ENCODE measurements at places on chromosomes 3 and 15.

DNA sequence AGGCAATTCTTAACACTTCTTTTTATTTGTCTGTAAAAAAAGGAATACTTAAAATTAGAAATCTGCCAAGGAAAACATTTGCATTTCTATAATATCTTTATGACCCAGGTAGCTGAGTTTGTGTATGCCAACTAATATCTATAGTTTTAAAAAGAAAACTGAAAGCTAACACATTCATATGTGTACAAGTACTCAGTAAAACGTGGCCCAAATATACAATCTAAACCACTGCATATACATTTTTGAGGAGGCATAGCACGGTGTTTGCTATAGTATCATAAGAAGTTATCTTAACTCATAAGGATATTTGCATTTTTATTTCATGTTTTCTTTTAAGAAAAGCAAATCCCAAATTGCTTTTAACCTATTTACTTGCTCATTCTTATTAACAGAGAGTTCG is 172.7 kb downstream of the ZBTB20 start:
- DNase-seq: no peak

DNA sequence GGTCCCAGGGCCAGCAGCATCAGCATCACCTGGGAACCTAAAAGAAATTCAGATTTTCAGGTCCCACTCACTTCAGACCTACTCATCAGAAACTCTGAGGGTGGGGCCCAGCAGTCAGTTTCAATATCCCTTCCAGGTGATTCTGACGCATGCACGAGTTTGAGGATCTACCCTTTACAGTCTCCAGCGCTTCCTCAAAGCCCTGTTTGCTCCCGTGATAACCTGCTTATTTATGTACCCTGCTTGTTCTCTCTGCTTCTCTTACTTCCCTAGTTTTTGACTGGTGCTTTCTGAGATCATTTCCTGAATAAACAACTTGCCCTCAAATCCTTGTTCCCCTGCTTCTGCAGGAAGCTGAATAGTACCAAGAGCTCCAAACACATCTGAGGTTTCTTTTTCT is 245.3 kb downstream of the ZNF621 start:
- DNase-seq: no peak

GRCh38 chr3:136787349-136787748 is 31.6 kb upstream of the SLC35G2 start:
- DNase-seq: peak; percentile 5

GRCh38 chr15:38461066-38461833 is 7.3 kb downstream of the FAM98B start:
- no peak for DNase-seq

- DNase-seq: no peak
These were observed 368.6 kb upstream of the GBE1 start for GRCh38 chr3:82130046-82130445.

DNA sequence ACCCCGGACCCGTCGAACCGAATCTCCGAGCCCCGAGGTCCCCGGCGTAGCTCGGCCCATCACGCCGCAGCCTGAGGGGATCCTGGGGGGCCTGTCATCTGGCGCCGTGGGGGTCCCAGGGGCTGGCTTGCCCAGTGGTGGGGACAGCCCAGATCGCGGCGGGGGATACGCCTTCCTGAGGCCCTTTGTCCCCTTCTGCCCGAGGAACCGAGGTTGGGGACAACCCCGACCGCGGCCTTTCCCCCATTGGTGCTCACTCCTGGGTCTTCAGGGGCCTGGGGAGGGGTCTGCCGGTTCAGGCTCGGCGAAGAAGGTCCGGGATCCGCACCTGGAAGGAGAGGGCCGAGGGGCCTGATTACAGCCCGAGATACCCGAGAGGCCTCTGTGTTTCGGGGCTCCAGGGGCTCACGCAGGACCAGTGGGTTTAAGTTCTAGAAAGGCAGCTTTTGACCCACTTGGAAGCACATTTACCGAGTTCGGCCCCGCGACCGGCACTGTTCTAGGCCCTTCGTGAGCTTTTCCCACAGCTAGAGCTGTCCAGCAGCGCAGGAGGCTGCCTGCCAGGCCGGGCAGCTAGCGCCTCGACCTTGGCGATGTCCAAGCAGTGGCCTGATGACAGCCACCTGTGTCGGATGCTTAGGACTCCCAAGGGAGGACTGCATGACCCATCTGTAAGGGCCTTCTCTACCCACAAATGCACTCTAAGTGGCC is 504 bp downstream of the ABHD2 start:
- DNase-seq: no peak

DNA sequence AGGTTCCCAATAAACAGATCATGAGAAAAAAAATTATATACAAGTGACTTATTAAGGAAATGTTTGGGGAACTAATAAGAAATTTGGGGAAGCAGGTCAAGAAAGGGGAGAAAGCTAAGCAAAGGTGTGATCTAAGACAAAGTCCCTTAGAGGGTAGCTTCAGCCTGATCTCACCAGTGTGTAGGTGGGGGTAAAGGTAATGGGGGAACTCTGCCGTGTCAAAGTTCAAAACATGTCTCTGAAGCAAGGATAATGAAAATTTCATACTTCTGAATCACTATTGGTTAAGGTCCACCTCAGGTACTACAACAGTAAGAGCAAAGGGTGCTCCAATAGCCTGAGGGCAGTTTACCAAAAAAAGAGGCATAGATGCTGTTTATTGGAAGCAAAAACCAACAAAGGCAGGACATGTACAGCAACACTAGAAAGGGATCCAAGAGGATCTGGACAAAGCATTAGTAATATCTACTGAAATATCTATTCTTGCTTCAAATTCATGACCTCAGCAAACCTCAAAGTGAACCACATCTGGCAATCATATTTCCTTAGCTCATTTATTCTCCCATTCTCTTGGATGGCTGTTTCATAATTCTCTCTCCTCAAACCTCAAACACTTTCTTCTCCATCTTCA is 6.9 kb downstream of the ACAD11 start:
- no peak for DNase-seq

DNA sequence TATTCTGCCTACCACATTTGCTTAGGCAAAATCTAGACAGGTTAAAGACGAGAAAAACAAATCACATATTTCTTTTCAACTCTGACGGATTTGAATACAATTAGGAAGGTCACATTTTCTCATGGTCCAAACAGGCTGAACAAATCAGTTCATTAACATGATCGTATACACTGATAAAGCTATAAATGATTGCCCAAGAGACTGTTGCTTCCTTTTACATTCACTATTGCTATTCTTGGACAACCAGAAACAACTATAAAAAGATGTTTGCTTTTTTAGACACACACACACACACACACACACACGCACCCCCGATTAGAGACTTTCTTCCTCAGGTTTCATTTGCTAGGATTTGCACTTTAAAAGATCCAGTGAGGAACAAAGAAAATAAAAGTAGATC is 122.3 kb upstream of the BHLHE40 start:
- DNase-seq: no peak

- DNase-seq: no peak
These were observed 810 bp downstream of the TMEM62 start for GRCh38 chr15:43134157-43134635.

GRCh38 chr3:194318511-194319161 is 32.5 kb downstream of the CPN2 start:
- no peak for DNase-seq

GRCh38 chr3:186976837-186977750 is 46.8 kb downstream of the ST6GAL1 start:
- no peak for DNase-seq

GRCh38 chr15:43915631-43916325 is 89.0 kb downstream of the WDR76 start:
- no peak for DNase-seq

DNA sequence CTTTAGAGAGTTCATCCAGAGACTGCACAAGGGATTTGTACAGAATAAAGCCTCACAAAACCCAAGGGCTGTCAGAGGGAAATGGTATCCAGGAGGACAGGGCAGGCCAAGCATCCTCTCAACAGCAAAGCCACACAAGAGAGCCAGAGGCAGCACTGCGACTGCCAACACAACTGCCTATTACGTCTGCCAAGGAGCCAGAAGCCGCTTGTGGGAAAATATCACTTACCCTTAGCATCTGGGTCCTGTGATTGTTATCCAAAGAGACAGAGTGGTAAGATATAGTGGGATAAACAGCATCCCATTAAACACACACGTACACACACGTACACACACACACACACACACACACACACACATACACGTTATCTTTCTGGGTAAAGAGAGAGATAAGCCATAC is 618.3 kb upstream of the AGTR1 start:
- DNase-seq: no peak

GRCh38 chr3:159787178-159787574 is 201.5 kb upstream of the IL12A start:
- DNase-seq: peak; percentile 67

- no peak for DNase-seq
These were observed 74.8 kb downstream of the ADAMTS9 start for GRCh38 chr3:64612916-64613526.

GRCh38 chr15:67571648-67572415 is 29.3 kb downstream of the MAP2K5 start:
- DNase-seq: no peak

DNA sequence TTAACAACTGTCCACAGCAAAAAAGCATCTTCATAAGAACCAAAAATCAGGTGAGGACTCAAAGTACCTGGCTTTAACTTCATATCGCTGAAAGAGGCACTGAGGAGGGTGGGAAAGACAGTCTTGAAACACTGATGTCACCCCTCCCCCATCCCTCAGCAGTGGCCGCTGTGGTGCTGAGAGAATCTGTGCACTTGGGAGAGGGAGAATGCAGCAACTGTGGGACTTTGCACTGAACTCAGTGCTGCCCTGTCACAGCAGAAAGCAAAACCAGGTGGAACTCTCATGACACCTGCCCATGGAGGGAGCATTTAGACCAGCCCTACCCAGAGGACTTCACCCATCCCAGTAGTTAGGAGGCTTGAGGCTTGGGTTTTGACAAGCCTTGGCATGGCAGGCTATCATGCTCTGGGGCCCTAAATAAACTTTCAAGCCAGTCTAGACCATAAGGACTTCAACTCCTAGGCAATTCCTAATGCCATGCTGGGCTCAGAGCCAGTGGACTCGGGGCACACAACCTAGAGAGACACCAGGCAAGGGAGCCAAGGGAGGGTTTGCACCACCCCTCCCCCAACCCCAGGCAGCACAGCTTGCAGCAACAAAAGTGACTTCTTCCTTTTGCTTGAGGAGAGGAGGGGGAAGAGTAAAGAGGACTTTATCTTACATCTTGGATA is 6.1 kb upstream of the ZSCAN2 start:
- no peak for DNase-seq

GRCh38 chr3:149197669-149198068 is 24.0 kb downstream of the CP start:
- no peak for DNase-seq

DNA sequence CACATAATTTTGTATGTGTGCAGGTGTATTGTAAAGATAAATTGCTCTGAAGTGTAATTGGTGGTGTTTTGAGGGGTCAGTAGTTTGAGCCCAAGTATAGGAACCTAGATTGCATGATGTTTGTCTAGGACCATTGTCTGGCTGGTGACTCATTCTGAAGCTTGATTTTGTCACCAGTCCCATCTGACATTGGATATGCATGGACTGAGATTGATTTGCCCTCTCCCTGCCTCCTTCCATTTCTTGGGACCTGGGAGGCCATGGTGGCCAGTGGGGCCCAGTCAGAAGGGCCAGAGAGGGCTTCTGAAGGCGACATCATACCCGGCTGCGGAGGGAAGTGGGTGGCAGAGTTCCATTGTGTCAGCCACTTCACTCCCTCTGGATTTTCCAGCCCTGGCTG is 62.3 kb downstream of the PDIA5 start:
- DNase-seq: no peak

DNA sequence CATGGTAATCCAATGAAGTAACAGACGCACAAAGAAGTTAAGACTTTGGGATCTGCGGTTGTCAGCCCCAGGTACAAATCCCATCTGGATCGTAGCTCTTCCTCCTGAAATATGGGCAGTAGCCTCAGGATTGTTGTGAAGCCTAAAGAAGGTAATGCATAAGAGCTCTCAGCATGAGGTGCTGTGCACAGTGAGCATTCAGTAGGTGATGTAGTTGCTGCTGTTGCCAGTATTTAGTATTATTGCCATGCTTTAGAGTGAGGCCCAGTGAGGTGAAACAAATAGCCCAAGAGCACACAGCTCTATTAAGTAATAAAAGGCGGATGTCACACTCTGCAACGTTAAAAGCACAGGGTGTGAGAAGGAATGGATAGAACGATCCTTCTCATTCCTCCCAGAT is 225.7 kb downstream of the GABRG3 start:
- no peak for DNase-seq

DNA sequence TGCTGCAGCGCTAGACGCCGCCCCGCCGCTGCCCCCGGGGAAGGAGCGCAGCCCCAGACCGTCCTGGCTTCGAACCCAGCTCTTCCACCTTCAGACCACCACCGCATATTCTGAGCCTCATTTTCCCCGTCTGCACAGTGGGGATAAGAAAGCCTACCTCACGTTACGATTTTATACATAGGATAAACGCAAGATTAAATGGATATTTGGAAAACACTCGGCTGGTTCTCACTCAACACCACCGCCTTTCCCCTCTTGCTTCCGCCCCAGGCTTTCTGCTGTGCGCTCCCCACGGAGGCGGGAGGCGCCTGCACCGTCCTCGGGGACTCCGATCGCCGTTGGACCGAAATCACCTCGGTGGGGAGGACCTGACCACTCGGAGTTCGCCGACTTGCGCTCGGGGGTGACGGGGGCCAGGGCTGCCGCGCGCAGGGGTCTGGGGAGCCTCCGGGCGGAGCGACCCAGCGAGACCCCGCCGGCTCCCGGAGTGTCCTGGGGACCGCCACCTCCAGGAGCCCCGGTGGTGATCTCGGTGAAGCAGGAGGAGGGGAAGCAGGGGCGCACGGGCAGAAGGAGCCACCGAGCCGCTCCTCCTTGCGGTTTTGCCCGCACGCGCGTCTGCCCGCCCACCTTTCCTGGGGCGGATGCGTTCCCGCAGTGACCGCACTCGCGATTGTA is 4.0 kb downstream of the FBXL22 start:
- DNase-seq: no peak

DNA sequence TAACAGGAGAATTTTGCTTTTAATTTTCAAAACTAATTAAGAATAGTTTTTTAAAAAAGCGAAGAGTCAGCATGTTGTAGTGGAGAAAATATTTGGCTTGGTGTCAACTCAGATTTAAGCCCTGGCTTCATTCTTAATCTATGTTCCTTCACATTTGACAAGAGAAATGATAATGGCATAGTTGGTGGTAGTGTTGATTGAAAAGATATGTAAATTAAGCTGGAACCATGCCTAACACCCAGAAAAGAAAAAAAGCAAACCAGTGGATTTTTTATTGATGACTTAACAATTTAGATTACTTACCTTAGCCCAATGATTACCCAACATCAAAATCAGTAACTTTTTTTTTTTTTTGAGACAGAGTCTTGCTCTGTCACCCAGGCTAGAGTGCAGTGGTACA is 27.4 kb downstream of the TCAIM start:
- no peak for DNase-seq

GRCh38 chr15:67307889-67308597 is 53.5 kb downstream of the IQCH start:
- DNase-seq: no peak

DNA sequence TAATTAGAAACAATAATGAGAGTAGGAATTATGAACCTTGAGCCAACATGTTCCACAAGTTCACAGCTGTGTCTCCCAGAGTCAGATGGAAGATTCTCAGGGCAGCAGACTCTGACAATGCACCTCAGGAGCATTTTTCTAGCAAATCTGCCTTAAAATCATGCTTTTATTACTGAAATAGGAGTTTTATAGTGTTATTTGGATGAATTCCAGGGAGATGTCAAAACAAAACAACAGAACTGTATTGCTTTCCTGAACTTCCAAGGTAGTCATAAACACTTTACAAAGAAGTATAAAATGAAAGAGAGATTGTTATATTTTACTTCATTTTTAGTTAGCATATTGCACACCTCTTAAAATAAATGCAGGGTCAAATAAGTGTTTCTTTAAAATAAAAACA is 77.0 kb downstream of the P3H2 start:
- DNase-seq: no peak

GRCh38 chr15:101437618-101438481 is 51.7 kb downstream of the PCSK6 start:
- DNase-seq: no peak

All from NCI-H510A treated with DMSO at 0.1 percent for 48 hours (cell line).